ENCODE measurements at places on chromosomes 2 and 18.

GRCh38 chr2:113079131-113079530 is 11.4 kb downstream of the IL1F10 start:
- H3K4me3 ChIP-seq = no peak overlapping the region
- H3K4me1 ChIP-seq = no peaks in the 10 kb centered on the region
- no peaks in the 10 kb centered on the region for H3K36me3 ChIP-seq
- no peak overlapping the region for H3K27ac ChIP-seq
- DNase-seq = no peak
- peaks cover 16% of the 10 kb centered on the region for H3K27me3 ChIP-seq

DNA sequence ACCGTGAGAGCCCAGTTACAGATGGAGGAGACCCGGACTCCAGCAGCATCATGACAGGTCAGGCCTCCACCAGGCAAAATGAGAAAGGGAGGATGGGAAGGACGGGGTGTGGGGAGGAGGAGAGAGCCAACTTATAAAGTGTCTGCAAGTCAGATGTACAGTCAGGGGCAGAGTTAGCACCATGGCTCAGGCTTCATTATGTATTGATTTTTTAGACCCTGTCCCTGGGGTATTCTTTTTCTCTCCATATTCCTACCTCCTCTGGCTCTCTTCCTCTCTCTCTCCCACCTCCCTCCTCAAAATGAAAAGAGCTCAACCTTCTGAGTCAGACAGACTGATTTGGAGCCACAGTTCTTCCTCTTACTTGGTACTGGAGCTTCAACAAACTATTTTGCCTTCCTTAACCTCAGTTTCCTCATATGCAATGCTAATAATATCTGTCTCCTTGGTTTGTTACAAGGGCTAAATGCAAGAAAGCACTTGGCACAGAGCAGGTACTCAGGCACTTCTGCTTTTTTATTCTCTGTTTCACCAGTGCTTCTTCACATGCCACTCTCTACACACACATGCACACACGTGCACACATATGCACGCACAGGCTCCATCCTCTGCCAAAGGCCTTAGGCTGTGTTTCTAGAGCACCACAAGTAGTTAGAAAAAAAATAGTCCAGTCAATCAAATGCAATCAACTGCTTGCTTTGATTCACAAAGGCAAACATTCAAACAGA is 92.3 kb upstream of the PKDCC start:
- H3K36me3 ChIP-seq = no peaks in the 10 kb centered on the region
- no peak overlapping the region for H3K4me3 ChIP-seq
- DNase-seq = no peak

- H3K4me1 ChIP-seq = peaks cover 12% of the 10 kb centered on the region
- H3K27me3 ChIP-seq = no peaks in the 10 kb centered on the region
- peak; percentile 69 for DNase-seq
- H3K27ac ChIP-seq = no peak overlapping the region
- H3K4me3 ChIP-seq = no peak overlapping the region
These were observed 21.2 kb upstream of the PMAIP1 start for GRCh38 chr18:59878644-59879043.

DNA sequence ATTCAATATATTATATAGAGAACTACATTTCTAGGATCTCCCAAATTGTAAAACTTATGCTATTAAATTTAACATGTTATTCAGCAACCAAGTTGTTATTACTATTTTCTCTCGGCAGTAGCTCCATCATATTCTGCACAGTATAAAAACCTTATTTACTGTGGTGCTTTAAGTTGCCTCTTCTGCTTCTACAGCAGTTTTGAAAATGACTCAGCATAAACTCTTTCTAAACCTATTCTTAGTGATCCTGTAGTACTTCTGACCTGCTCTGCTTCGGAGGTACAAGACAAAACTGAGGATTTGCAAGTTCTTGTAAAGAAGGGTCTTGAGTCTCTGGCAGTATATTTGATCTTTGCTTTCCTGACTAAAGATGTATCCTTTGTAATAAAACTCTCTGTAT is 567.2 kb downstream of the TMX3 start:
- no peak overlapping the region for H3K27ac ChIP-seq
- H3K36me3 ChIP-seq = no peaks in the 10 kb centered on the region
- H3K27me3 ChIP-seq = no peaks in the 10 kb centered on the region

DNA sequence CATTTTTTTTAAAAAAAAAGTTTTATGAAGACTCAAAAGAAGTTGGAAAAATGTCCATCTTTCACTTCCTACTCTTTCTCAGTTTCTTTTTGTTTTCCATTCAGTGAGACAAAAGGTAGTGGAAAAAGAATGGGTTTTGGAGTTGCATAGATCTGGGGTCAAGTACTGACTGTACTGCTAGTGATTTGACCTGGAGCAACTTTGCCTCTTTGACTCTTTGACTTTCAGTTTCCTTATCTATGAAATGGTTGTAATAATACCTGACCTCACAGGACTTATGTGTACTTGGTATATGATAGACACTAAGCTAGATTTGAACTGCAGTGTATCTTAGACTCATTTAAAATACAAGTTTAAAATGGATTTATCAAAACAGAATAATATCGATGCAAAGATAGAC is 3.5 kb upstream of the KCNE4 start:
- DNase-seq = no peak
- no peaks in the 10 kb centered on the region for H3K27me3 ChIP-seq
- H3K27ac ChIP-seq = no peak overlapping the region
- peaks cover 18% of the 10 kb centered on the region for H3K4me1 ChIP-seq
- no peaks in the 10 kb centered on the region for H3K36me3 ChIP-seq

GRCh38 chr2:189050165-189050712 is 76.1 kb downstream of the COL3A1 start:
- H3K4me3 ChIP-seq = no peak overlapping the region
- H3K27me3 ChIP-seq = no peaks in the 10 kb centered on the region
- peaks cover 7% of the 10 kb centered on the region for H3K4me1 ChIP-seq
- DNase-seq = no peak
- H3K36me3 ChIP-seq = peaks cover 51% of the 10 kb centered on the region

- no peaks in the 10 kb centered on the region for H3K27me3 ChIP-seq
- no peak overlapping the region for H3K27ac ChIP-seq
These were observed 41.4 kb downstream of the FECH start for GRCh38 chr18:57544936-57545660.

- no peak overlapping the region for H3K4me3 ChIP-seq
- H3K27me3 ChIP-seq = no peaks in the 10 kb centered on the region
- no peaks in the 10 kb centered on the region for H3K36me3 ChIP-seq
- DNase-seq = no peak
These were observed 13.3 kb upstream of the CCDC85A start for GRCh38 chr2:56170504-56170903.

DNA sequence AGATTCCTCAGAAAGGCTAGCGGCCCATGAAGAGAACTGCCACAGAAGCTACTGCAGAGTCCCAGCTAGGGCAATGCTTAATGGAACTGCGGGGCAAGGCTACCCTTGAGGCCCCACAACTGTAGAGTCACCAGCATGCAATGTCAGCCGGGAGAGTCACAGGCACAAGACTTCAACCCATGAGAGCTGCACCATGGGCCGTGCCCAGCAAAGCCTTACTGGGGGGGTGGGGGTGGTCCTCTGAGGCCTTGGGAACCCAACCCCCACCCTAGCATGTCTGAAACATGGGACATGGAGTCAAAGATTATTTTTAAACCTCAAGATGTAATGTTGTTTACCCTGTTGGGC is 20.2 kb downstream of the DPP4 start:
- no peaks in the 10 kb centered on the region for H3K36me3 ChIP-seq
- no peak for DNase-seq

GRCh38 chr18:45588376-45589355 is 26.6 kb upstream of the SLC14A2 start:
- DNase-seq = peak; percentile 60
- no peaks in the 10 kb centered on the region for H3K36me3 ChIP-seq
- peaks cover 20% of the 10 kb centered on the region for H3K4me1 ChIP-seq
- peak overlapping the region; percentile 92 for H3K27ac ChIP-seq
- H3K4me3 ChIP-seq = no peak overlapping the region

GRCh38 chr2:29699045-29699444 is 222.3 kb downstream of the ALK start:
- no peak for DNase-seq
- H3K27me3 ChIP-seq = no peaks in the 10 kb centered on the region

DNA sequence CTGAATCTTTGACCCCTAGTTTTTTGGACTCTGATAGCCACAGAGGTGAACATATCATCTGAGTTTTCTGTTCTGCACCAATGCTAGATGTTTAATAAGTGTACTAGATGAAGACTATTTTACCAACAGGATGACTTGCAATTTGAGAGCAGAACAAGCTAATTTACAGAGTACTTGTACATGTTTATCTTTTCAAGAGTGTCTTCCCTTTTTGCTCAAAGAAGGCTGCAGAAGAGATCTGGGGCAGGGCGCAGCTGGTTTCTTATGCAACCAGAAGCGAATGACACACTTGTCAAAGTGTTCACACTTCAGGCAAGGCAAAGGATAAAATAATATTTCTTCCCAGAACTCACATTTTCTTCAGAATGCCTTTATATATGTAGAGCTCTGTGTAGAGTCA is 86.0 kb downstream of the VWA3B start:
- DNase-seq = no peak
- H3K36me3 ChIP-seq = no peaks in the 10 kb centered on the region
- H3K27me3 ChIP-seq = peaks cover 9% of the 10 kb centered on the region
- H3K4me3 ChIP-seq = no peak overlapping the region

GRCh38 chr2:175914846-175915245 is 87.2 kb downstream of the LNPK start:
- no peaks in the 10 kb centered on the region for H3K27me3 ChIP-seq
- peak; percentile 59 for DNase-seq

DNA sequence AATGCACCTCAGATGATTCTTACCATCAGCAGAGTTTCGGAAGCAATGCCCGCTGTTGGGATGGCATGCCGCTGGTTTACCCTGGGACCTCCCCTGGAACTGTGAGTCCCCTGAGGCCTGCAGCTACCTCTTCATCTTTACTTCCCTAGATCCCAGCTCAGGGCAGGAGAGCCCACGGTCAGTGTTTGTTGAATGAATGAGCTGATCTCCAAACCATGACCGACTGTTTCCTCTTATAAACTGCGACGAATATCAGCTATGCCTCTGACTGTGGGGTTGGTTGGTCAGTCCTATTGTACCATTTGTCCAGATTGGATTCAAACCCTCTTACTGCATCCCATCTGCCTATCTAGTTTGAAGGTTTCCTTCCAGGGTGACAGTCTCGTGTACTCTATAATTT is 64.4 kb downstream of the DDX1 start:
- no peak for DNase-seq
- H3K36me3 ChIP-seq = no peaks in the 10 kb centered on the region
- no peak overlapping the region for H3K4me3 ChIP-seq
- H3K27ac ChIP-seq = no peak overlapping the region
- no peaks in the 10 kb centered on the region for H3K4me1 ChIP-seq

GRCh38 chr2:135162377-135162776 is 110.3 kb downstream of the RAB3GAP1 start:
- no peak overlapping the region for H3K27ac ChIP-seq
- DNase-seq = no peak
- no peaks in the 10 kb centered on the region for H3K27me3 ChIP-seq
- H3K4me1 ChIP-seq = no peaks in the 10 kb centered on the region

GRCh38 chr2:38106405-38107094 is 30.6 kb upstream of the CYP1B1 start:
- peak; percentile 71 for DNase-seq
- peaks cover 8% of the 10 kb centered on the region for H3K27me3 ChIP-seq
- H3K4me1 ChIP-seq = peaks cover 6% of the 10 kb centered on the region
- peak overlapping the region; percentile 94 for H3K27ac ChIP-seq

- no peak for DNase-seq
- peaks cover 7% of the 10 kb centered on the region for H3K4me1 ChIP-seq
- H3K36me3 ChIP-seq = peaks cover 24% of the 10 kb centered on the region
These were observed 21.8 kb downstream of the MTCL1 start for GRCh38 chr18:8726963-8727705.

GRCh38 chr2:170770008-170770605 is at the start of gene ERICH2:
ERICH2 (plus strand) TSS chr2:170770378; CDS start chr2:170770682, 304 bp downstream.
- peak within 1 kb of the TSS; percentile 88 for H3K4me3 ChIP-seq
- peak; percentile 30 for DNase-seq
- no peaks in the 10 kb centered on the region for H3K4me1 ChIP-seq
- no peaks in the 10 kb centered on the region for H3K36me3 ChIP-seq
- no peak within 1 kb of the TSS for H3K27ac ChIP-seq
- H3K27me3 ChIP-seq = peaks cover 15% of the 10 kb centered on the region

- DNase-seq = peak; percentile 49
- no peak overlapping the region for H3K27ac ChIP-seq
- no peaks in the 10 kb centered on the region for H3K36me3 ChIP-seq
- no peak overlapping the region for H3K4me3 ChIP-seq
- H3K4me1 ChIP-seq = peaks cover 7% of the 10 kb centered on the region
These were observed 70.0 kb downstream of the FIGN start for GRCh38 chr2:163665817-163666216.

- peak; percentile 46 for DNase-seq
- no peak overlapping the region for H3K4me3 ChIP-seq
- H3K27ac ChIP-seq = no peak overlapping the region
- no peaks in the 10 kb centered on the region for H3K36me3 ChIP-seq
These were observed 2.4 kb upstream of the VPS54 start for GRCh38 chr2:64021578-64021977.

GRCh38 chr2:142778289-142778688 is 99.2 kb upstream of the KYNU start:
- H3K4me1 ChIP-seq = no peaks in the 10 kb centered on the region
- no peaks in the 10 kb centered on the region for H3K27me3 ChIP-seq
- H3K4me3 ChIP-seq = no peak overlapping the region
- DNase-seq = no peak
- no peaks in the 10 kb centered on the region for H3K36me3 ChIP-seq

GRCh38 chr2:118580651-118581050 is 266.8 kb downstream of the EN1 start:
- no peak overlapping the region for H3K4me3 ChIP-seq
- no peaks in the 10 kb centered on the region for H3K4me1 ChIP-seq
- no peaks in the 10 kb centered on the region for H3K27me3 ChIP-seq
- no peaks in the 10 kb centered on the region for H3K36me3 ChIP-seq

DNA sequence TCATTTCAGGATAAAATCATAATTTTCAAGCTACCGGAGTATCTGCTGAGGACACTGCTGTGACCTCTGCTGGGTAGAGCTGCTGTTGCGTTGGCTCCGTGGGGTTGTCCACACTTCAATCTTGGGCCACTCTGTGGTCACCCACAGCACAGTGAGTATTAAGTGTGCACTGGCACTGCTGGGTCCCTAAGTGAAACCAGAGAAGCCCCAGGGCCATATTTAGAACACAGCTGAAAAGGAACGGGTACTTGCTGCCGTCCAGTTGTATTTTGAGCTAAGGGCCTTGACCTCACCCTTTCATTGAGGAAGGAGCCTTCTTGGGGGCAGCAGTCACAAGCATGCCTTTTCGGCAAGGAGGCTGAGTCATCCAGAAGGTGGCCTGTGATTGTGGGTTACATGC is 10.1 kb downstream of the SLC9A4 start:
- H3K4me1 ChIP-seq = no peaks in the 10 kb centered on the region
